ENCODE measurements at places on chromosomes 5 and 9. TPM values are rescaled to one million over a fixed set of nuclear protein-coding genes. Genes with fewer than 3 reads are reported as not detected.

- DNase-seq = no peak
Measured at GRCh38 chr5:126490167-126490940, 67.1 kb downstream of the GRAMD2B start.

SH3RF2 gene
- polyA plus RNA-seq = 2.7 TPM

GRCh38 chr9:98219364-98219716, 26.9 kb upstream of the CORO2A start:
- DNase-seq = no peak

RASEF gene
- 5.2 TPM for polyA plus RNA-seq

GRCh38 chr5:136035837-136036236, 7.0 kb downstream of the TGFBI start:
- no peak for DNase-seq
